ENCODE measurements at places on chromosomes 6 and 20.

DNA sequence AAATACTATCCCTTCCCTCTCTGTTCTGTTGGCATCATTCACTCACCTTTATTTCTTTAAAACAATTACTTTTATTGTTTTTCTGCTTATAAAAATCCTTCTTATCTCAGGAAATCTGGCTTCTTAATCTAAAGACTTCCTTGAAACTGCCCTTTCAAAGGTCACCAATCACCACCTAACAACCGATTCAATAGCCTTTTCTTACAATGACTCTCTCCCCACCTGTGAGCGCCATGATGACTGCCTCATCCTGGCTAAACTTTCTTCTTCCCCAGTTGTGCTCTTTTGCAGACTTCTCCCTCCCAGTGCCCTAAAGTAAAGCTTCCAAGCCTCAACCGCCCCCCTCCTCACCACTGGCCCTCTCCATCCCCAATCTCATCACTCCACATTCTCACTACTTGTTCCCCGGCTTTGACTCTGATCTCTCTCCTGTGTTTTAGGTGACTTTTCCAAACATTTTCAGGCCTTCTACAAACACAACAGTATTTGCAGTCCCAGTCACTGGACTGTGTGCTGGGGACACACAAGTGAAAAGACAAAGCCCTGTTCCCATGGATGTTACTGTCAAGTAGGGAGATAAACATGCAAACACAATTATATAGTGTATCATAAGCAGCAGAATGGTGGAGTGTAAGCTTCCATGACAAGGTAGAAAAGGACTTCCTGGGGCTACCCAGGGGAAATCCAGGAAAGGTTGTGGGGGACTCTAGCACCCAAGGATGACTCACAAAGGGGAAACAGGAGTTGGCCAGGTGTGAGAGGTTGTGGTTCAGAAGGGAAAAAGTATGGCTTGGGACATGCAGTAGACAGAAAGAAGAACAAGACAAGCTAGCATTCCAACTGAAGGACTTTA, 12.8 kb downstream of the NHSL1 start:
- DNase-seq: no peak

GRCh38 chr6:32097364-32097763, 11.8 kb downstream of the TNXB start:
- DNase-seq: no peak

DNA sequence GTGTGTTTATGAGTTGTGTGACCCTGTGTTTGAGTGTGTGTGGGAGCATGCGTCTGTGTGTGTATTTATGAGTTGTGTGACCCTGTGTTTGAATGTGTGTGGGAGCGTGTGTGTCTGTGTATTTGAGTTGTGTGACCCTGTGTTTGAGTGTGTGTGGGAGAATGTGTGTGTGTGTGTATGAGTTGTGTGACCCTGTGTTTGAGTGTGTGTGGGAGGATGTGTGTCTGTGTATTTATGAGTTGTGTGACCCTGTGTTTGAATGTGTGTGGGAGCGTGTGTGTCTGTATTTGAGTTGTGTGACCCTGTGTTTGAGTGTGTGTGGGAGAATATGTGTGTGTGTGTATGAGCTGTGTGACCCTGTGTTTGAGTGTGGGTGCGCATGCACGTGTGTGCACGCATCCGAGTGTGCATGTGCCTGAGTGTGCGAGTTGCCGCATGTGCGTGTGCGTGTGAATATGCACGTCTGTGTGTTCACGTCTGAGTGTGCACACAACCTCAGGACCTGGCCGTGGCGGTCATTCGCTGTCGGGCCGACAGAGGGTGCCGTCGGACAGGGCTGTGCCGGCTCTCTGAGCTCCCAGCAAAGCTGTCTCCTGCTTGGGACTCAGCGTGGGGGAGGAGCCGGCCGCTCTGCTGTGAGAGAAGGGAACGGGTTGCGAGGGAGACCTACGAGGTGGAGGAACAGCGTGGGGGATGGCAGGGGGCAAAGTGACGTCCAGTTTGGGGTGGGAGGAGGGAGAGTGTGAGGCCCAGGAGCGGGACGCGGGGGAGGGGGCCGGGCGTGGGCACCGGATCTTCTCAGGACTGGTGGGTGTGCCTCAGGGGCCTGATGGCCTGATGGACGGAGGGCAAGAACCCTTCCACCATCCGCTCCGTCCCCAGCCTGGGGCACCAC, 19.7 kb downstream of the SLC17A9 start:
- DNase-seq: peak; percentile 93

GRCh38 chr20:23200914-23201313, 114.8 kb upstream of the CD93 start:
- DNase-seq: no peak

DNA sequence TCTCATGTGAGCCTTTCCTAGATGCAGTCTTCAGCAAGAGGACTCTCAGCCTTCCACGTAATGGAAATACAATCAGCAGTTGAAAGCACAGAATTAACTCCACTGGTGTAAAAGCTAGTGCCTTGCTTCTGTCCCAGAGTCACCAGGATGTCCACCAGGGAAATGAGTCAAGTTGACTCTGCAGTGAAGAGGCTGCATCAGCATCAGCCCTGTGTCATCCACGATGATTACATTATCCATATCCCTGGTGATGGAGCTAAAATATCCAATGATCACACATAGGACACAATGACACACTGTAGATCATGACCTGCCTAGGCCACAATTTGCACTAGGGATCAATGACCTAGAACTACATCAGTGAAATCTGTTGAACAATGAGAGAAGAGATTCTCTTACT, 262.4 kb downstream of the ERMARD start:
- DNase-seq: no peak

DNA sequence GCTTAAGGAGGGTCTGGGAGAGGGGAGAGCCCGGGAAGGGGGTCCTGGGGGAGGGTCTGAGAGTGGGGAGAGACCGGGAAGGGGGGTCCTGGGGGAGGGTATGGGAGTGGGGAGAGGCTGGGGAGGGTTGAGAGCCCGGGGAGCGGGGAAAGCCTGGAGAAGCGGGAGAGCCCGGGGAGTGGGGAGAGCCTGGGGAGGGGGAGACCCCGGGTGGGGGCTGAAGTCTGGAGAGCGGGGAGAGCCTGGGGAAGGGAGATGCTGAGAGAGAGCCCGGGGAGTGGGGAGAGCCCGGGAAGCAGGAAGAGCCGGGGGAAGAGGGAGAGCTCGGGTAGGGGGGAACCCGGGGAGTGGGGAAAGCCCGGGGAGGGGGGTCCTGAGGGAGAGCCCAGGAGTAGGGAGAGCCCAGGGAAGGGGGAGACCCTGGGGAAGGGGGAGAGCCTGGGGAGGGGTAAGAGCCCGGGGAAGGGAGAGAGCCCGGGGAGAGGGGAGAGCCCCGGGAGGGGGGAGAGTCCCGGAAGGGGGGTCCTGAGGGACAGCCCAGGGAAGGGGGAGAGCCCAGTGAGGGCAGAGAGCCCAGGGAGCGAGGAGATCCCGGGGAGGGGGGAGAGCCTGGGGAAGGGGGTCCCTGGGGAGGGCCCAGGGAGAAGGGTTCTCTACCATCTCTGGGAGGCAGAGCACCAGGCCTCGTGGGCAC, 148.5 kb downstream of the SYNDIG1 start:
- DNase-seq: no peak

DNA sequence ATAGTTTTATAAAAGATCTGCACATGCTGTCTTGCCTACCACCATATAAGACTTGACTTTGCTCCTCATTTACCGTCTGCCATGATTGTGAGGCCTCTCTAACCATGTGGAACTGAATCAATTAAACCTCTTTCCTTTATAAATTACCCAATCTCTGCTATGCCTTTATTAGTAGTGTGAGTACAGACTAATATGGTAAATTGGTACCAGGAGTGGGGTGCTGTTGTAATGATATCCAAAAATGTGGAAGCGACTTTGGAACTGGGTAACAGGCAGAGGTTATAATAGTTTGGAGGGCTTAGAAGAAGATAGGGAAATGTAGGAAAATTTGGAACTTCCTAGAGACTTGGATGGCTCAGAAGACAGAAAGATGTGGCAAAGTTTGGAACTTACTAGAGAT, 64.2 kb upstream of the TFAP2D start:
- no peak for DNase-seq

- DNase-seq: no peak
These were observed 206.8 kb upstream of the SLC35B3 start for GRCh38 chr6:8642131-8642530.

DNA sequence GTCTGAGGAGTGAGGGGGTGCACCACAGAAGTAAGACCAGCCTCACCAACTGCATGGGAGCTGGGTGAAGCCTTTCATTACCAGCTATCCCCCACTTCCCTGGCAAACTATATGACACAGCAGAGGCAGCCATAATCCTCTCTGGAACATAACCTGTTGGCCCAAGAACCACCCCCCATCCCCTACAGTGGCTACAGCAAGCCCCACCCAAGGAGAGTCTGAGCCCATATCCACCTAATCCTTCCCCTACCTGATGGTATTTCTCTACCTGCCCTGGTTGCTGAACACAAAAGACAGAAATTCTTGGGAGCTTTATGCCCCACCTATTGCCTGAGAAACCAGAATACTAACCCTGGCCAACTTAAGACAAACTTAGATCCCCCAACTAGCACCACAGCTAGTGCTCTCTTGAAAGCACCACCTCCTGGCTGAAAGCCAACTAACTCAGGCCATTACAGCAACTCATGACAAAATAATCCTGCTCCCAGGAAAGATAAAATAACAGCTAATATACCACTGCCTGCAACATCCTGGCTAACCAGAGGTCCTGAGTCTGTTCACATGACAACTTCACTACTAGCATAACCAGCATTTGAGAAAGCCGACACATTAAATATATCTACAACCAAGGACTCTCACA, 11.2 kb downstream of the RNGTT start:
- no peak for DNase-seq

- DNase-seq: no peak
These were observed 44.1 kb downstream of the KIAA0408 start for GRCh38 chr6:127415096-127415495.

DNA sequence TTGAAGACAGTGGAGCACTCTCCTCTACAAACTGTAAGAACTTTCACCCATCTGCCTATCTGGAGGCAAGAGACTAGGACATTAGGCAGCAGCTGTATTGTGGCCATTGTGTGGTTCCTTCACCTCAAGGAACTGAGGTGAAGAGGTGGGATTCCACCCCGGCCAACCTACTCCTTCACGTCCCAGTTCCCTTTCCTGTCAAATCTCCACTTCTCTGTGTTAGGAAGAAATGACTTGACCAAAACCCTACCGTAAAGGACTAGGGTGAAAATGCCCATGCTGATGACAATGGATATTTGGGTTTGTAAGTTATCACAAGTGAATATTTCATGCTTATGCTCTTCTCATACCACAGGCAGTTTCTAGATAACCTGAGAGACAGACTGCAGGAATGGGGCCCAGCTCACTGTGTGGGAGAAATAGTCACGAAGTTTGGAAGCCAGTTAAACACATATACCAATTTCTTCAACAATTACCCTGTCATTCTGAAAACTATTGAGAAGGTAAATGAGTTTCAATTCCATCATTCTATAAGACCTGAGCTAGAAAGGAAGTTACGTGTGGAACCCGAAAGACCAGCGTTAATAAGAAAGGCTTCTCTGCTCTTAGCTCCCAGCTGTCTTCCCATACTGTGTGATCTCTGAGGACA, 86.6 kb downstream of the ECT2L start:
- DNase-seq: no peak

- no peak for DNase-seq
These were observed 114.7 kb upstream of the PRL start for GRCh38 chr6:22411376-22412105.

DNA sequence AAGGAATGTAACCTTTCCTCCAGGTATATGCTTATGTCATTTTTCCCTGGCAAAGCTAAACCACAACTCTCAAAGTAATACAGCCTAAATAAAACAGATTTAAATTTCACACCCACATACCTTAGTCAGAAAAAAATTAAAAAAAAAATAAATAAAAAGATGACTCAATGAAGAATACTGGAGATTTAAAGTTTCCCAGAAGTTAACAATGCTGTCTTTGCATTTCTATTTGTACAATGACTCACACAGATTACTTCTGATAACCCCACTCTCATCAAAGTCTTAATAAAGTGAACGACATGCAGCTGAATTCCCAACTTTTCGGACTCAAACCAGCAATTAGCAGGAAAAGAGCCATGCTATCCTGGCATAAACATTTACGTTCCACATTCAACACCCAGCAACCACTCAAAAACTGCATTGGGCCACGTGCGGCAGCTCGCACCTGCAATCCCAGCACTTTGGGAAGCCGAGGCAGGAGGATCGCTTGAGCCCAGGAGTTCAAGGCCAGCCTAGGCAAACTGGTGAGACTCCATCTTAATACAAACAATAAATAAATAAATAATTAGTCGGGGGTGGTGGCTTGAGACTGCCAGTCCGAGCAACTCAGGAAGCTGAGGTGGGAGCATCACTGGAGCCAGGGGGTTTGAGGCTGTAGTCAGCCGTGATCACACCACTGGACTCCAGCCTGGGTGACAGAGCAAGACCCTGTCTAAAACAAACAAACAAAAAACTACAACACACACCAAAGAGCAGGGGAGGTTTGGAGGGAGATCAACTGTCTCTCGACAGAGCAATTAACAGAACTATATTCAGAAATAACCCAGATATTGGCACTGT, 130.5 kb downstream of the WDR27 start:
- no peak for DNase-seq

- no peak for DNase-seq
These were observed 152.1 kb downstream of the PLCB4 start for GRCh38 chr20:9220874-9221547.

DNA sequence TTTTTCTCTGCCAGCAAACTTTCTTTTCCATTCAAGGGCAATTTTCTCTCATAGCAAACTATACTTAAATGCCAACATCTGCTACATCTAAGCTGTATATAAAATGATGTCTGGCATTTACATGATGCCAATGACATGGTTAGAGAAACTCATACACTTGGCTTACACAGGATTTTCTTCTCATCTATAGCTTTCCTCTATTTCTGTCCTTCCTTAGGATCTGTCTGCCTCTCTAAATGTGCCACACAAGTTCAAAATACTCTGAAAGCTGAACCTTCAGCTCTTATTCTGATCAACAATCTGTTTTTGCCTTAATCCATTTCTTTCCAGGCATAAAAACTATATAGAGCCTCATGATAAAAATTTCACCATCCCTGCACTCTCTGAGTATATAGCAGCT, 290.9 kb upstream of the RNF217 start:
- DNase-seq: no peak

- no peak for DNase-seq
These were observed 146.3 kb upstream of the B3GAT2 start for GRCh38 chr6:71103130-71103529.

DNA sequence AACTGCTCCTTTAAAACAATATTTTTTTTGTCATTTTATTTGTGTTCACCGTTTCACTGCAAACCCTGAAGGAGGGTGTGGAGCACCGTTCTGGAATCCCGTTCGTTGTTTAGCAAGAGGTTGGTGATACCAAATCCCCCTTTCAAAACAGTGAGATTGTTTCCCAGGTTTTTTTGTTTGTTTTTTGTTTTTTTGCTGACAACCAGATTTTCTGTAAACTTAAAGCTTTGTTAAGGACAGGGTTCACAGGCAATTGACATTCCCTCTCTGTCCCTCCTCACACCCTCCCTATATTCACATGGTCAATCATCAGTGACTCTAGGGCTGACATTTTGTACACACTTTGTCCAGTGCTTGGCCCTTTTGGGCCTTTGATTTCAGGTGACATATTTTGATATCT, 21.0 kb upstream of the MROH8 start:
- no peak for DNase-seq

GRCh38 chr6:20534295-20535262, at the start of gene CDKAL1:
Gene CDKAL1, plus strand, starts transcription at chr6:20534457. Its CDS starts 11,894 bp downstream, at chr6:20546351.
- DNase-seq: peak; percentile 91

All from stimulated activated CD8-positive, alpha-beta memory T cell treated with anti-CD3 and anti-CD28 coated beads, Interleukin-4, amount 100 ng/mL, for 48 hours (primary cell).